ENCODE measurements at places on chromosomes 6 and 20.

DNA sequence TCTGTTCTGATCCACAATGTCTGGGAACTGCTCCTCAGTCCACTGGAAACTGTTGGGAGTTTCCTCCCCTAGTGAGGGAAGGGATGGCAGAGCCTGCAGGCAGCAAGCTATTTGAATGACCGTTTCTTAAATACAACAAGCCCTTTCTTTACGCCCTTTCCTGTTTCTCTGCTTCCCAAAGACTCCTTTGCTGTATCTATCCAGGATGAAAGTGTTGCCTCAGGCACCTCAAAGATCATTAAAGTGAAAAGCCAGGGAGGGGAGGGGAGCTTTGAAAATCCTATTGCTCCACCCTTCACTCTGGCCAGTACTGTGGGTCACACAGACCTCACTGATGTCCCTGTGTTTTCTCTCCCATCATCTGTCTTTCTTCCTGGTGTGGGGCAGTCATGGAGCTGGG is 213.1 kb downstream of the RNF144B start:
- no peak for DNase-seq

DNA sequence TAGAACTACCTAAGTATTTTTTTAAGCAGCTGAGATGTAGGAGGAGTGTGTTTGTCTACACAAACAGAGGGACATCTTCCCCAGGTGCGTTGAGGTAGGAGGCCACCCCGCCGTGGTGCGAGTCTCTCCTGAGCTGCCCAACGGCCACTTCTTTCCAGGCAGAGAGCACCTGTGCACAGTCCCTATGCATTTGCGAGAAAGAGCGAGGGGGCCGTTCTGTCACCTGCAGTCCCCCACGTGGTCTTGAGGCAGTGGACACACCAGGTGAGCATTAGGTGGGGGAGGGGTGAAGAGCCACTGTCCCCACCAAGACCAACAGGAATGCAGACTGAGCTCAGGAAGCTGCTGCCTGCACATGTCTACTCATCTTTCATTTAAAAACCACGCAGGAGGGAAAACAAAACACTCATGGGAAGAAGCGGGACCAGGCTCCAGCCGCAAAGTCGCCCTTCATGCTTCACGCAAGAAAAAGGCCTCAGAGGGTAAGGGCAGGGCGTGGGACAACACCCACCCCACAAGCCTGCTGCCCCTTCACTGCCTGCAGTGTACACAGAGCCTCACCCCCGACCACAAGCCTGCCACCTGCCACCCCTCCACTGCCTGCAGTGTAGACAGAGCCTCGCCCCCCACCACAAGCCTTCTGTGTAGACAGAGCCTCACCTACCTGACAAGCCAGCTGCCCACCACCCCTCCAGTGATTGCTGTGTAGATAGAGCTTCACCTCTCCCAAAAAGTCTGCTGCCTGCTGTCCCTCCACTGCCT is 142.0 kb downstream of the DLL1 start:
- DNase-seq = no peak

DNA sequence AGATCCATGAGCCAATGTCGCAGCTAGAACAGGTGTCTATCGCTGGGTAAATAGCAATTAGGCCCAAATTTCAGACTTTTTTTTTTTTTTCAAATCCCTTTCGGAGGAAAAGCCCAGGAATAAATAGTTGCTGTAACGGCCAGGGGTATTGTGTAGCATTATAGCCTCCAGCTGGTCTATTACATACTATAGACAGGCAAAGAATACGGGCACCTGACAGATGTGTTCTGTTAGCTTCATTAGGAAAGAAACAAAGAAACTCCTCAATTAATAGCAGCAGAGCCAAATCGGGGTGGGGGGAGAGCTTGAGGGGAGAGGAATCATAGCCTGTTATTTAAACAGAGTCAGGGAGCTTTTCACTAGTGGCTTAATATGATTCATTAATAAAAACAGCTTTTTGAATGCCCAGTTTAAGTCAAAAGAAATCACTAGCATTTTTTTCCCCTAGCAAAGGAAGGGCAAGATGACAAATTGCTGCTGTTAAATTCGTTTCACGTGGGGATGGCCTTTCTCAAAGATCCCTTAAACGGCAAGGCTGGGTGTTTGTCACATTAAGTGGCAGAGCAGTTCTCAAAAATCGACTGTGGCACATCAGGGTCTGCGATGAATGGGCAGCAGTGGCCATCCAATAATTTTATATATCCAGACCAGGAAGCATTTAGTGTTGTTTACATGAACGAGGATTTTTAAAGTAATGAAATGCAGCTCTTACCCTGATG is 139.4 kb downstream of the ID4 start:
- DNase-seq = no peak

DNA sequence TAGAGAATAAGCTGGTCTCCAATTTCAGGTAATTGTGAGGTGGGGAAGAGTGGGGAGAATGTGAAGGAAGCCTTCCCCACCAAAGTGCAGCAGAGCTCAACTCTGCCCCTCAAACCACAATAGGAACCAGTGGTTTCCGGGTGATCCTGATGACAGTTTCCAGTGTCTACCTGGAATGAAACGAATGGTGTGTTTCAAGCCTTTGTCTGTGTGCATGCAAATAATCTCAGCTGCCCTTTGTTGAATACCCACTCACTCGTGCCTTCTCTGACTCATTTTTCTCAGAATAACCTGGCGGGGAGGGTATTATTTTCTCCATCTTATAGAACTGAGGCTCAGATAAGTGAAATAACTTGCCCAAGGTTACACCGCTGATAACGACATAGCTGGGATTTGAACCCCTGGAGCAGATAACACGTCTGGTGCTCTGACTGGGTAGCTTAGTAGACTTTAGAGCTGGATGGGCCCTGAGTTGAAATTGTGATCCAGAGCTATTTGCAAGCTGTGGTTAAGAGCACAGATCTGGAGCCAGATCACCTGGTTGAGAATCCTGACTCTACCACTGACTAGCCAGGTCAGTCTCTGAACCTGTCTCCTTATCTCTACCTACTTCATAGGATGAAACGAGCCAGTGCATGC is 85.1 kb downstream of the EYA2 start:
- no peak for DNase-seq

- no peak for DNase-seq
Measured at GRCh38 chr20:63121749-63122405, 94.1 kb downstream of the YTHDF1 start.

DNA sequence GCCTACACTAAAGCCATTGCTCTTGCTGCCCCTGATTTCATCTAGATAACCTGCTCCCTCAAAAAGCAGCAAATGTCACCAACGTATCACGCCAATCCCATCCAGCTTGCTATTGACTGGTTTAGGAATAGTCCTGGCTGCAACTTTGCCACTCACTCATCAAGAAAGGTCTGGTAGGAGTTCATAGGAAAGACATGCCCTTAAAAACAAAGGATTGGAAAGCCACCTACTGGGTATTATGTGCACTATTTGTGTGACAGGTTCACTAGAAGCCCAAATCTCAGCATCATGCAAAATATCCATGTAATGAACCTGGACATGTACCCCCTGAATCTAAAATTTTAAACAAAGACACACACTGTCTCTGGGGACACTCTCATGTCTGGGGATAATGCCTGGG is 170.4 kb upstream of the COL21A1 start:
- DNase-seq = no peak

GRCh38 chr20:12966468-12967085 is 42.2 kb upstream of the SPTLC3 start:
- peak; percentile 49 for DNase-seq

DNA sequence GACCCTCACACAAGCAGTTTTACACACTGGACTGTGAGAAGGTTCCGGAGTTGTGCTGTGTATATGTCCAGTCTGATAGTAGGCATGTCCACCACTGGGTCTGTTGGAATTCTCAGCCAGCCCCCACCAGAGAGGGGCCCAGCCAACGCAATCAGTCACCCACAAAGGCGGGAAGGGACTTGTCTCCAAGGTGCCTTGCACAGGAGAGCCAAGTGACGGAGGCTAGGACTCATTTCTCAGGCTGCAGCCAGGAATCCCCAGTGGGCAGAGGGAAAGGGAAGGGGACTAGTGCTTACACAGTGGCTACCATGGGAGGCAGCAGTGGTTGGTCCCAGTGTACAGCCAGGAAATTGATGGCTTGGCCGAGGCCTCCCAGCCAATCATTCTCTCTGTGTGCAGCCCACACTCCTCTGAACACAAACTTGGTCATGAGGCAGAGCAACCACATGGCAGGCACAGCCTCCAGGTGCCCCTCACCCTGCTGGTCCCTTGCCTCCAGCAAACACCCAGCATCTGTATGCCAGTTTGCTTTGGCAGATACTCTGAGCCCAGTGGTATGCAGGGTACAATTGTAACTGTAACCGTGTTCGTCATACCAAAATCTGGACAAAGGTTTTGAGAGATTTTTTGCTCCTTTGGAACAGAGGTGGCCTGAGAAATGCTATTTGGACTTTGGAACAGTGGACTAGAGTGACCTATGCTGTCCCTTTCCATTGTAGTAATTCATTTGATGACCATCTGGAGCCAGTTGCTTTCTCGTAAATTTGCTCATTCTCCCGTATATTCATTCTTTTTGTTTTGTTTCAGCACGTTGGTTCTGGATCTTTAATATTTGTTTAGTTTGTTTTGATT is 72.9 kb upstream of the MYL9 start:
- DNase-seq = no peak

DNA sequence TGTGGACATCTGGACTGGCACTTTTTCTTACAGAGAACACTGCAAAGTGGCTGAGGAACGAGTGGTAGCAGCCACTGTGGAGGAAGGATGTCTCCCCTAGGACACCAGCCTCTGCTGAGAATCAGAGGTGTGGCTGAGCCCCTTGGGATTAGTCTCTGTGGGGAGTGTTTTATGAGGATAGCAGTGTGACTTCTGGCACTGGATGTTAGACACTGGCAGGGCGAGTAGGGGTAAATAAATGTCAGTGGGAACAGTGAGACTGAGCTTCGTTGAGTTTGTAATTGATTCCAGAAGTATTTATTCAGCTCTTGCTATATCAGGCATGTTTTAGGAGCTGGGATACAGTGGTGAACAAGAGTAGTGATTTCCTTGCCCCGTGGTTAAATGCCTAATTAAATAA is 124.0 kb downstream of the JARID2 start:
- DNase-seq = no peak

GRCh38 chr6:104281370-104281769 is 578.3 kb downstream of the HACE1 start:
- no peak for DNase-seq

GRCh38 chr6:16236631-16237199 is 1.7 kb upstream of the GMPR start:
- peak; percentile 96 for DNase-seq

DNA sequence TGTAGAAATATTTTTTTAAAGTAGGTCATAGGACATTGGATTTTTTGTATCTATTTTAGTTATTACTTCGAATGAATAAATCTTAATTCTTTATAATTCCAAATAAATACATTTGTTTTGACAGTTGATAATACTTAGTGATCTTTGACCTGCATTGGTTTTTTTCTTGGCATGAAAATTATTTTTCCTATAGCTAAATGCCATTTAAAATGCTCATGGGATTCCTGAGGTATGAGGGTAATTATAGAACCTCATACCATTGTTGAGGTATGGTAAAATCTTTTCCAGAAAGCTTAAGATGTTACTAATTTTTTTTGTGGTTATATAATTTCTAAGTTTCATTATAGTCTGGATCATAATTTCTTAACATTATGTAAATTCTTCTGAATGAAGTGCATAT is 8.3 kb downstream of the PM20D2 start:
- DNase-seq = no peak

- no peak for DNase-seq
Measured at GRCh38 chr20:14568701-14569100, 231.3 kb upstream of the FLRT3 start.

GRCh38 chr6:10678456-10678855 is 16.0 kb downstream of the C6orf52 start:
- DNase-seq = no peak

- no peak for DNase-seq
Measured at GRCh38 chr6:37827603-37828265, 8.2 kb downstream of the ZFAND3 start.

DNA sequence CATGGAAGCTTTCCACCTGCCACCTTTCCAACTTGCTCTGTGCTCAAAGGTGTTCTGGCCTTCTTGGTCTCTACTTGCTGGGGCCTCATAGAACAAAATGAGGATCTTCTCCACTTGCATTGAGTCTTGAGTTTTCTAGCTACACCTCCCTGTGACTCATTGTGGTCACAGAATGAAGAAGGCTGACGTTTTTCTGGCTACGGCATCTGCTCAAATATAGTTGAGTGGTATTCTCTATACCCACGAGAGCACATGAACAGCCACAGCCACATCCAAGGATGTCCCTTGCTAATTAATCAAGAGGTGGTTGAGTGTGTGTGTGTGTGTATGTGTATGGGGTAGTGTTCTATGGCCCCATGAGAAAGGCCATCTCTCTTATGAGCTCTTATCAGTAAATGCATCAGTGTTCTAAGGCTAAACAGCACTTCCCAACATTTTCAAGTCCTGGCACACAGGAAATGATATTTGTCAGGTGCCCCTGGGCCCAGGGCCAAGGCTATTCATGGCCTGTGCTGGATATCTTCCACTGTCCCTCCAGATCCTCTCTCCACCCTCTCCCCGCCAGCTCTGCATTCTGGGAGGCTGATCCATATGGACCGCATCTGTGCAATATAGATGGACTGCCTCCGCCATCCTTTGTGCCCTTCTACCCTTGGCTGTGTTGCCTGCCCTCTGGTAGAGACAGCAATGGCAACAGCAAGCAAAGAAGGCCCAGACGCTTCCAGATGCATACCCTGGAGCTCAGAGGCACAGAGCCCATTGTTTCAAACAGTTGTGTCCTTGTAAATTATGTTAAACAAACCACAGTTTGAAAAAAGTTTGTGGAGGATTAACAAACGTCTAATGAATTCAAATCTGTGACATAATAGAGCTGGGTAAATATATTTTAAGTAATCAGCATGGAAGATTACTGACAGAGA is 150.2 kb downstream of the LRFN2 start:
- DNase-seq = peak; percentile 68

DNA sequence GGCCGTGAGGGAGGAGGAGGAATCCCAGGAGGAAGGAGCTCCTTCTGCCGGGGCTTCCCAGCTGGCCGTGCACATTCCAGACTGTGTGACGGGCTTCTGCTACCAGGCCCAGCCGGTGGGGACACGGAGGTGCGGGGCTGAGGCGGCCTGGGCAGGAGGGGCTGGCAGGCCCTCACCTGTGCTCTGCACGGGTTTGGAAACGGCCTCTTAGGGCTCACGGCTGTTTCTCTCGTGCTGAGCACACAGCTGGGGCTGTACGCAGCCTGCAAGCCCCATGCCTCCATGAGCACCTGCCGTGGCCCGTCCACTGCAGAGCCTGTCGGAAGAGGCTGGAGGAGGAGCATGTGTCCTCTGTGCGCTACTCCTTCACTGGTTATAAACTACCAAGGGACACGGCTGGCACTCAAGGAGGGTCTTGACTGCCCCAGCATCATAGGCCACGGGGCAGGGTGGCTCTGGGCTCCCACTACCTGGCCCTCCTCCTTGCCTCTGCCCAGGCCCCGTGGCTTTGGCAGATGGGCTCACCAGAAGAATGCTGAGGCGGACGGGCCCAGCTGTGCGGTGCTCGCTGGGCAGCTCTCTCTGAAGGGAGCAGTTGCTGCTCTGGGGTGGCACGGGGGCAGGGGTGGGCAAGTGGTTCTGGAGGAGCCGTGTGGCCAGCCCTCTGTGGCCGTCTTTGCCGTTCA is 15.8 kb downstream of the NPEPL1 start:
- DNase-seq = no peak

GRCh38 chr6:107470364-107470763 is 11.0 kb upstream of the PDSS2 start:
- DNase-seq = no peak

GRCh38 chr6:158536891-158537798 is 22.7 kb upstream of the TMEM181 start:
- DNase-seq = peak; percentile 64

Measured in M059J (cell line).